DMS 273 treated with DMSO at 0.1 percent for 48 hours (cell line): ENCODE measurements at places on chromosomes 12 and 14.

GRCh38 chr12:105100998-105101397 is 6.5 kb upstream of the WASHC4 start:
- no peak for DNase-seq

DNA sequence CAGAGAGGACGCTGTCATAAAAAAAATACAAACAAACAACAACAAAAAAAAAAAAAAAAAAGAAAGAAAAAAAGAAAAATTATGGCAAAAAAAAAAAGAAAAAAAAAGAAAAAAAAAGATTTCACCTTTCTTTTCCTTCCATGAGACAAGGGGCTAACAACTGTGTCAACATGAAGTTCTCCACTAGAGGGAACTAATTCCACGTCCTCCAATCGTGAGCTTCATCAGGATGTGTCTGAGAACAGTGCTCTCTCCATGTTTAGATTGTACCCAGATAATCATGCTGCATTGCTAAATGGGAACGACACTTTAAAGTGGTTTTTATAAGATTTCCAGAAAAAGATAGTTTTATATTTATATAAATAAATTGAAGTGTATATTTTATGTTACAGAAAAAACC is 96.2 kb upstream of the PTPRB start:
- no peak for DNase-seq

- DNase-seq = no peak
Observed at GRCh38 chr14:64193821-64194220, 100.3 kb downstream of the ESR2 start.

DNA sequence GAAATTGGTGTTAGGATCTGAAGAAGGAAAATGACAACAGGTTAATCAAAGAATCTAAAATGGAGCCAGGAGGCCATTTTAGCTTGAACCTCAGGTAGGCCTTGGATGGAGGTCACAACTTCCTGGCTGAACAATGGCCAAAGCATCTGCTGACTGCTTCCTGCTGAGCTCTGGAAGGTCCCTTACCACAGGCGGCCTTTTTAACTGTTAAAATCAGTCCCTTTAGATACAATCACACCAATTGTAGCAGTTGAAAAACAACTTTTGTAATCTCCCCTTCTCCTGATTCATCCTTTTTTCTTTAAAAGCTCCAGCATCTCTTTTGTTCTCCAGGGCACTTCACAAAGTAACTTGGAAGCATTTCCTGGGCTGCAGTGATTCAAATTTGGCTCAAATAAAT is 388.8 kb downstream of the PDZRN4 start:
- DNase-seq = no peak

- no peak for DNase-seq
Observed at GRCh38 chr14:47674543-47675465, 601 bp downstream of the MDGA2 start.

GRCh38 chr12:31570880-31571279 is 20.1 kb downstream of the DENND5B start:
- DNase-seq = no peak

DNA sequence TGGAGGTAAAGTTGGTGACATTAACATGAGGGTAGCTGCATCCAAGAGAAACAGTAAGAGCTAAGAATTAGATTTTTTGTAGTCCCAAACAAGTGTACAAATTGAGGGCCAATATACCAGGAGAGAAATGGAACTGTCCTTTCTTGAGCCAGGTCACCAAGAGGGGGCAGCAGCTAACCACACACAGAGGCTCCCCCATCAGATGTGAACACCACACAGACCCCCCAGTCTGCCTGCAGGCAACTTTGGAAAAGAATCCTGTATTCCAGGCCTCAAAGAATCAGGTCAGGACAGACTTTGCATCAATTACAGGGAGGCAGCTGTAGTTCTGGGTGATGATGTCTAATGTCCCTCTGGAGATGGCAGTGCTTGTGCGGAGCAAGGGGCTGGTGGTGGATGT is 77.9 kb downstream of the SPTB start:
- DNase-seq = no peak

DNA sequence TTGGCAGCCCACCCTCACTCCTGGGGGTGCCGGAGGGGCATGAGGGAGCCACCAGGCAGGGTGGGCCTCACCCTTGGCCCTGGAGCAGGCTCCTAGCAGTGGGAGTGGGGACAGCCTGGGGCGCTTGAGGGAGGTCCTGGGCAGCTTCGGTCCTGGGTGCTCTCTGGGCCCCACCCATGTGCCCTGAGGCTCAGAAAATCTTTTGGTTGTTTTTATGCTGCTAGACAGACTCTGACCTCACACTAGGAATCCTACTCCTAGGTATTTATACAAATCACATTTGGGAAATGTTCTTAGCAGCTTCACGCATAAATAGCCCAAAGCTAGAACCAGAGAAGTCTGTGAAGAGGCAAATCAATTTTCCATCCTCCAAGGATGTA is 10.9 kb upstream of the ULK1 start:
- no peak for DNase-seq

GRCh38 chr12:53100466-53101151 is 2.7 kb upstream of the SOAT2 start:
- no peak for DNase-seq

- DNase-seq = no peak
Observed at GRCh38 chr12:109504068-109504467, 26.6 kb downstream of the UBE3B start.

DNA sequence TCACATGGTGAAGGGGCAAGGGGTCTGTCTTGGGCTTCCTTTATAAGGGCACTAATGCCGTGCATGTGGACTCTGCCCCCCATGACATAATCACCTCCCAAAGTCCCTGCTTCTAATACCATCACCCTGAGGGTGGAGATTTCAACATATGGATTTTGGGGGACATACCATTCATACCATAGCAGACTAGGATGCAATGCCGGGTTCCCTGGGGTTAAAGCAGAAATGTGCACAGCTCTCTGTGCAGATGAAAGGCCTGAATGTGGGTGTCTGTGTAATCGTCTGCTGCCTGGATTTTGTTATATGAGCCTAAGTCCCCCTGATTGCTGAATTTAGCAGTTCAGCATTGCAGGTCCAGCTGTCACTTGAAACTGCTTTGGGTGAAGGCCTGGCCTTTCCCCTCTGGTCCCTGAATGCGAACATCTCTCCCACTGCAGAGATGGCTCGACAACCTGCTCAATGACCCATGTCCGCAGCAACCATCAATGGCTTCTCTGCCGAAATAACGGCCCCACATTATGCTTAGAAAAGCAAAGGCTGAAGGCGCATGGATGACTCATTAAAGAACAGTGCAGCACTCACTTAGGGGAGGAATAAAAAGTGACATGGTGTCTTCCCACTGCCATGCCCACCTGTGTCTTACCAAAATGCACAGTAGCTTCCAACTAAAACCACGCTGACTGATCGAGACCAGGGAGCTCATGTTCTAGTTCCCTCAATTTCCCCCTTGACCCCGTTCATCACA is 286.3 kb downstream of the DPF3 start:
- no peak for DNase-seq

DNA sequence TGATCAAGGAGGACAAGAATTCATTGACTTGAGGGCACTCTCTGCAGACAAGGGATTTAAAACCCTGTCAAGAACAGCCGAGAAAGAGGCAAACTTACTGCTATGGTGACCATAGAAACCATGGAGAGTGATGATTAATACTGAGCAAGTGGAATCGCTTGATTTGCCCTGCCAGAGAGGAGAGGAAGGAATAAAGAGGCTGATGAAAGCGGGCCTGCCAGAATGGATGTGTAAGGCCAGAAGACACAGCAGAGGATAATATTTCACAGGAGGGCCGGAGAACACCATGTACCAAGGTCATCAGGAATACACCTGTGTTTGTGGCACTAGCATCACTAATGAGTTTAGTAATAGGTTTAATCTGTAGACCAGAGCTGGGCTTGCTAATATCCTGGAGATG is 221.8 kb upstream of the DCN start:
- DNase-seq = no peak

- DNase-seq = no peak
Observed at GRCh38 chr14:90968025-90968424, 92.4 kb downstream of the RPS6KA5 start.

DNA sequence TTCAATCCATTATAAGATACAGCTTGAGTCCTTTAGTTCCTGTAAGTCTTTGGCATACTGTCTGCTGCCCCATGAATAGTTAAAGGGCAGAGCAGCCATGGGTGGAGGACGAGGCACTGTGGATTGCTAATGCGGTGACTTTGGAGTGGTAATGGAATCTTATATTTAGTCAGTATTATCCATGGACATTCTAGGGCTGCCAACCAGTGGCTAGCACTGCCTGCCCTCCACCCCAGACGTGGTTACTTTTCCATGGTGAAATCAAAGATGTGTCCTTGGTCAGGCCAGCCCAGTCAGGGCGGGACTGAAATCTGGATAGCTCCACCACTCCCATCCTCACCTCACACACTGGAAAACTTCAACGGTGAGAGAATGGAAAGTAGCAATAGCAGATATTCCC is 2.3 kb downstream of the TTC9 start:
- DNase-seq = no peak

DNA sequence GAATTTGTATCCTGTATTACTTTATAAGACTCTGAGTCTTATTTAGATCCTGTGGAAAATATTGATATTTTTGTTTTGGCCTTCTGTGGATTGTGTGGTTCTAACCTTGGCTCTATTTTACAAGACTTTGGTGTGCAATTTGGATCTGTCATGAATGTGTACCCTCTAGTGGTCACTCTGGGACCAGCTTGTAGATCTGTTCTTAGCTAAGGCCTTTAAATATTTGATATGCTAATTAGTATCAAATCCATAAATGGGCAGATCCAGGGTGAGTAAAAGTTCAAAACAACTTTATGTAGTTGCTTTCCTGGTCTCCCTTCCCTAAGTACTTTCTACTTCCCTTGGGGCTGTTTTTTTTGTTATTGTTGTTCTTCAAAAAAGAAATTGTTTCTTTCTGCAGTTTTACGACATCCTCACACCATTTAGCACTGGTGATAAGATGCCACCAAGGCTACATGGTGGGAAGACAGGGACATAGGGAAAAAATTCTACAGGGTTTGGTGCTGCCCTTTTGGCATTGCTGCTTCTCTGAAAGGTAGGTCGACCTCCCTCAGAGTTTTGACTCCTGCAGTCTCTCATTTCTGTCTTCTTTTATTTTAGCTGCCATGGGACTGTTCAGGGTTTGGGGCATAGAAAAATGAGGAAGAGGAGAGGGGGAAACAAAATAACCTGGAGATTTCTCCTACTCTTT is 238.5 kb downstream of the GPHN start:
- peak; percentile 3 for DNase-seq
